ENCODE measurements at places on chromosomes 7 and 10. TPM values are rescaled to one million over a fixed set of nuclear protein-coding genes. Genes with fewer than 3 reads are reported as not detected.

DNA sequence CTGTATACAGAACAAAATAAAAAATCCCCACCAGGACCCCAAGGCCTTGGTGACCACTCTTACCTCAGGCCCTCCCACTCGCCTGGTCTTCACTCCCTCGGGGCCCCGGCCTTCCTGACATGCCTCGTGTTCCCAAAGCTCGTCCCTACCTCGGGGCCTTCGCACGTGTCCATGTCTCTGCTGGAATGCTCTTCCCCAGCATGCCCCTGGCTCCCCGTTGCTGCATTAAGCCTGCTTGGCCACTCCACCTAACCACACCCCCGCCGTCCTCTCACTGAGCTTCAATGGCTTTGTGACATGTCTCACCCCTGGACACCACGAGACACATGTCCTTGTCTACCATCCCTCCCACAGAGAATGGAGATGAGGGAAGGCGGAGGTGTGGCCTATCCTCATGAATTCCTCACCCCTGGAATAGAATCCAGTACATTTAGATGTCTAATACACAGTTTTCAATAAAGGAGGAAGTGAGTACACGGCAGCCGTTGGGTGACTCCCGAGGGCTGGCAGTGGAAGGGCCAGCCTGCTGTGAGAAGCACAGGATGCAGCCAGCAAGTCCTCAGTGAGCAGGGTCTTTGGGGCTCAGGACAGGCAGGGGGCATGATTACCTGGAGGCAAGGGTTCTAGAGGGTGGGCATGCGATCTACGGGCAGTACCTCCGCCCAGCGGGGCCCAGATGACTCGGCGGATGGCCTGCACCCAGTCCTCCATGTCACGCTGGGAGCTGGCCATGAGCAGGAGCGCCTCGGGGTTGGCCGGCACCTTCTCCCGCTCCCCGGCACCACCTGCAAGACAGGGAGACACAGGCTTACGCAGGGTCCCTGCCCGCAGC lies 125.7 kb downstream of the ARHGAP22 start:
- peaks cover 2% of the 10 kb centered on the region for H3K27me3 ChIP-seq
- no peak overlapping the region for H3K4me3 ChIP-seq
- H3K36me3 ChIP-seq = no peaks in the 10 kb centered on the region
- no peak for DNase-seq

- peak overlapping the region; percentile 87 for H3K27ac ChIP-seq
- no peaks in the 10 kb centered on the region for H3K36me3 ChIP-seq
- peak; percentile 83 for DNase-seq
- H3K4me1 ChIP-seq = peaks cover 7% of the 10 kb centered on the region
These were observed 36.9 kb downstream of the ENTPD1 start for GRCh38 chr10:95792874-95793285.

GRCh38 chr7:32957326-32958045 lies at the start of gene FKBP9:
FKBP9 (plus strand) TSS chr7:32957440; CDS start chr7:32957574, 134 bp downstream.
- peak within 1 kb of the TSS; percentile 94 for H3K27ac ChIP-seq
- H3K27me3 ChIP-seq = no peaks in the 10 kb centered on the region
- no peaks in the 10 kb centered on the region for H3K36me3 ChIP-seq
- H3K4me1 ChIP-seq = peaks cover 7% of the 10 kb centered on the region

DNA sequence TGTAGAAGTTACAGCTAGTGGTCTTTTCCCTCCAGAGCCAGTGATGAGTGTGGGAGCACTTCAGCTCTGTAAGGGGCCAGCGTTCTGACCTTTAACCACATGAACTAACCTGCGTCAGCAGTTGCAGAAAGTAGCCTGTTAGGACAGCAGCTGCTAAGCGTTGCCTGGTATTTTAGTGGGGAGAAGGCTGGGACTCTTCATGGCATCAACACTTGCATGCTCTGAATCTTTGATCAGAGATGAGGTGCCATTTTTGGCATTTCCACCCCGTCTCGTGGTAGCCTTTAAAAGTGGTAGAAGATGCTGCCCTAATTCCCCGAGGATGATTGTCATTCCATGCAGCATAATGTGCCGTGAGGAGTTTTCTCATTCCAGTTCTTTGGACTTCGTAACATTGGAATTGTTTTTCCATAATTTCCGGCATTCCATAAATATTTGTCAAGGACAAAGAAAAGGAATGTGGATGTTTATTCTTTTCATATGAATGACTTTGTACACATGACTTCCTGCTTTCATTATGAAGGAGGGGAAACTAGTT lies 92.2 kb downstream of the AVL9 start:
- no peaks in the 10 kb centered on the region for H3K27me3 ChIP-seq
- peaks cover 36% of the 10 kb centered on the region for H3K36me3 ChIP-seq
- peak; percentile 37 for DNase-seq
- H3K4me1 ChIP-seq = peaks cover 4% of the 10 kb centered on the region
- H3K4me3 ChIP-seq = no peak overlapping the region

GRCh38 chr10:89047397-89047796 lies 56.8 kb downstream of the FAS start:
- no peaks in the 10 kb centered on the region for H3K27me3 ChIP-seq
- H3K4me1 ChIP-seq = no peaks in the 10 kb centered on the region
- H3K4me3 ChIP-seq = no peak overlapping the region
- no peak for DNase-seq

GRCh38 chr10:110415809-110416208 lies 81.9 kb upstream of the DUSP5 start:
- no peak overlapping the region for H3K27ac ChIP-seq
- peaks cover 23% of the 10 kb centered on the region for H3K4me1 ChIP-seq
- H3K36me3 ChIP-seq = no peaks in the 10 kb centered on the region

DNA sequence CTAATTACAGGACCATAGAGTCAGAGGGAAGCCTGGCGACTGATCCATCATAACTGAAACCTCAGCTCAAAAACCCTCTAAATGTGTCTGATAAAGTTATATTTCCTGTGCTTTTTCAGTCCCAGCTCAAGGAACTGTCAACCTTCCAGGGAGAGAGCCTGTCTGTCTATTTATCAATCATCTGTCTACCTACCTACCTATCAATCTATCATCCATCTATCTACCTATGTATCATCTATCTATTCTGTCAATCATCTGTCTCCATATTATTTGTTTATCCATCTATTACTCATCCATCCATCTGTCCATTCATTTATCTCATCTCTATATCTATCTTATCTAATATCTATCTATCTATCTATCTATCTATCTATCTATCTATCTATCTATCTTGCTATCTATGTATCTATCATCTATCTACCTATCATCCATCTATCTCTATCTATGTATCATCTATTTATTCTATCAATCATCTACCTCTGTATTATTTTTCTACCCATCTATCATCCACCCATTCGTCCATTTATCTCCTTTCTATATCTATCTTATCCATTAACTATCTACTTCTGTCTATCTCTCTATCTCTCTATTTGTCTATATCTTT lies 161.4 kb downstream of the PRKCQ start:
- no peaks in the 10 kb centered on the region for H3K36me3 ChIP-seq
- no peak for DNase-seq
- H3K27me3 ChIP-seq = peaks cover 4% of the 10 kb centered on the region
- H3K27ac ChIP-seq = no peak overlapping the region

- no peaks in the 10 kb centered on the region for H3K27me3 ChIP-seq
- H3K4me1 ChIP-seq = no peaks in the 10 kb centered on the region
- H3K27ac ChIP-seq = no peak overlapping the region
- DNase-seq = no peak
- no peaks in the 10 kb centered on the region for H3K36me3 ChIP-seq
These were observed 566.0 kb upstream of the FOXK1 start for GRCh38 chr7:4115941-4116610.

DNA sequence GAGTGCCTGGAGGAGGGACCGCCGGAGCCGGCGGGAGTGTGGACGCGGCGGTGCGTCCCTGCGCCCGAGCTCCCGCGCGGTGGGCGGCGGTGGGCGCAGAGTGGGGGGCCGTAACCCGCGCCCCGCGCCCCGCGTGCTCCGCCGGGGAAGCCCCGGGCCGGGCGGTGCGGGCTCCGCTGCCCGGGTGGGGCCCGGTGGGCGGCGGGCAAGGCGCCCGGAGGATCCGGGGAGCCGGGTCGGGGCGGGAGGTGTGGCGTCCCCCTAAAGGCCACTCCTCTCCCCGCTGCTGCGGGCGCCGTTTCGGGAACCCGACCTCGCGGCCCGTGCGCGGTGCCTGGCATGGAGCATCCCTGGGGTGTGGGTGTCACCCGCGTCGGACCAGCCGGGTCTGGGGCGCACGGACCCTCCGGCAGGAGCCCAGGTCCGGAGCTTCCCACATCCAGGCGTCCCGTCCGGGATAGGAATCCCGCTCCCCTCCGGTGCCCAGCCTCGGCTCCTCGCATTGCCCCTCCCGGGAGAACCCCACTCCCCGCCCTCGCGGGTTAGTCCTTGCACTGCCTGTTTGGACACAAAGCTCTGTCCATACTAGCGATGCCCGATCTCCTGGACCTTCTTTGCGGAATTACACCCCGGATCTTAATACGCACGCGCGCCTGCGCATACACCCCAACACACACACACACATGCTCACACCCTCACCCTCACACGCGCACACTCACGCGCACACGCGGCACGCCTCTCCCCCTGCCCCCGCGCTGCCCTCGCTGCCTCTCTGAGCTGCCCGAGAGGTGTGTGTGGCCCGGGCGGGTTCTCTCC lies 723 bp downstream of the MTURN start:
- peaks cover 5% of the 10 kb centered on the region for H3K27me3 ChIP-seq
- peak overlapping the region; percentile 80 for H3K27ac ChIP-seq
- no peaks in the 10 kb centered on the region for H3K36me3 ChIP-seq

- H3K4me1 ChIP-seq = peaks cover 19% of the 10 kb centered on the region
- peak overlapping the region; percentile 95 for H3K27ac ChIP-seq
- H3K27me3 ChIP-seq = no peaks in the 10 kb centered on the region
These were observed 1.8 kb downstream of the VCL start for GRCh38 chr10:73999703-74000102.

GRCh38 chr7:148337246-148337965 lies 253.2 kb upstream of the C7orf33 start:
- peaks cover 37% of the 10 kb centered on the region for H3K27me3 ChIP-seq
- H3K4me1 ChIP-seq = peaks cover 8% of the 10 kb centered on the region
- H3K4me3 ChIP-seq = no peak overlapping the region
- no peaks in the 10 kb centered on the region for H3K36me3 ChIP-seq

DNA sequence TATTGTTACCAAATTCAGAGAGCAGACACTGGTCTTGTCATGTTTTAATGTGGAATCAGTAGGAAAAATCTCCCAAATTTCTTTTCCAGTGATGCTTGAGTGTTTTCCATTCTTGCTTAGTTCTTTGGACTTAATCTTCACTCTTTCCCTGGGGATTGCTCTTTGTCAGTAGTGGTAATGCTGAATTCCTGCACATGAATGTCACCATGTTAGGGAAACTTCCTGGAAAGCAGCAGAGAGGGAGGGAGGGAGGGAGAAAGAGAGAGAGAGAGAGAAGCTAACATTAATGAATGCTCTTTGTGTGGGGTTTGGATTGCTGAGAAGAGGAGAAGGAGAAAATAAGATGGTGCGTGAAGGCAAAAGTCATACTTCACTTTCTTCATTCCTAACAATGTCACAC lies 295.3 kb upstream of the COBL start:
- no peak overlapping the region for H3K27ac ChIP-seq
- H3K4me3 ChIP-seq = no peak overlapping the region
- no peaks in the 10 kb centered on the region for H3K27me3 ChIP-seq
- no peaks in the 10 kb centered on the region for H3K36me3 ChIP-seq

DNA sequence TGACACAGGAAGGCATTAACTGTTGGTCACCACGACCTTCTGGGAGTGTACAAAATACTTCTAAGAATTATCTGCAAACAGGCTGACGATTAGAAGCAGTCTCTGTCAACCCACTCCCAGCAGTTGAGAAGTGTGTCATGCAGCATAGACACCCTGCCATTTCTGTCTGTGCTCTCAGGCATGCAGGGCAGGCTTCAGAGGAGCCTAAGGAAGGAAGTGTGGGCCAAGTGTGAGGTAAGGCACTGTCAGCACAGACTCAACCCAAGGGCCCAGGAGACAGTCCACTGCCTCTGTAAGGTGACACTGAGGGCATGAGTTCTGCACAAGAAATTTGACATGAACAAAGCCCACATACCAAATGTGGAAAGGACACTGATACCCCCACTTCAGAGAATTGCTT lies 109.0 kb upstream of the VIPR2 start:
- no peaks in the 10 kb centered on the region for H3K4me1 ChIP-seq
- no peak overlapping the region for H3K27ac ChIP-seq
- no peak overlapping the region for H3K4me3 ChIP-seq
- no peaks in the 10 kb centered on the region for H3K27me3 ChIP-seq
- DNase-seq = no peak
- no peaks in the 10 kb centered on the region for H3K36me3 ChIP-seq

The SPDYE1 gene
- not detected for total RNA-seq

The DLX5 gene
- 0.13 TPM for total RNA-seq

The IQUB gene
- total RNA-seq = 0.84 TPM

The LRWD1 gene
- 10.2 TPM for total RNA-seq

The PILRA gene
- 1.3 TPM for total RNA-seq

The SOSTDC1 gene
- 19.8 TPM for total RNA-seq

The ACTR3C gene
- 1.9 TPM for total RNA-seq

The WNT2 gene
- total RNA-seq = 14.8 TPM

The SND1 gene
- 91.0 TPM for total RNA-seq
